ENCODE measurements at places on chromosomes 5 and 9.

DNA sequence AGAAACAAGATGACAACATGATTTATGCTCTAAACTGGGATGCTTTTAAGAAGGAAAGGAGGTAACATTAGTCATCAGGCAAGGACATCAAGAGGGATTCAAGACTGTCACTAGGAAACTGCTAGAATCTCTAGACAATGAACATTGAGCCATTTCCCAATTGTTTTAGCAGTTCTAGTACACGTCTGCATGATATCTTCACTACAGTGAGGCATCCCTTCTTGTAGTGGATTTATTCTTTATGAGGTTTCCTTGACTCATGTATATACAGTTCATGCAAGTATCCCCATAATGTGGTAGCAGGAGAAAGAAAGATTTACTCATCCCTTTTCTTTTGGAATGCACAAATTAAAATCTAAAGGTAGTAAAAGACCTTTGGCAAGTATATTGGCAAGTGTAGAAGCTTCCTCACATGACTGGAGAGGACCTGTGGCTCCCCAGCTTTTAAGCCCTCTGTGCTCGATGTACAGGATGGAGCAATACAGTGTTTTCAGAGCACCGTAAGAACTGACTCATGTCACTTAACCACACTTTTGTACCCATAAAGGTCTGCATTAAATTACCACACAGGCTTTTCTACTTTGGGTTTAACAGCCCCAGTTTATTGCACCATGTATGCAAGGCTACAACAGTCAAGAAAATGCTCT lies 335.9 kb downstream of the SEMA5A start:
- no peak for DNase-seq

DNA sequence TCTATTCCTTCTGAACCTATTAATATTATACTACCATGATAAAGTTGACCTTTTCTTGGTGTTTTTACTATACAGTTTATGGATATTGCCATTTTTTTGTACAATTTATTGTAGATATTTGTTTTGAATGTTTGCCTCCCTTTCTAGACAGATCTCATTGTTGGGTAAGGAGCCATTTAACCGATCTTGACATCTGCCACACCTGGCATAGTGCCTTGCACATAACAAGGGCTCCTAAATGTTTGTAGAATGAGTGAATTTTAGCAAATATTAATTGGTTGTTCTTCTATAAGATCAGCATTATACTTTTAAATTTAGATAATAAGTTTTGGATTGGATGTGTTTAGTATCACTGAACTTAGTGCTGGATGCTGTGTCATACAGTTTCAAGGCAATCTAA lies 175.3 kb downstream of the GDNF start:
- DNase-seq: no peak

DNA sequence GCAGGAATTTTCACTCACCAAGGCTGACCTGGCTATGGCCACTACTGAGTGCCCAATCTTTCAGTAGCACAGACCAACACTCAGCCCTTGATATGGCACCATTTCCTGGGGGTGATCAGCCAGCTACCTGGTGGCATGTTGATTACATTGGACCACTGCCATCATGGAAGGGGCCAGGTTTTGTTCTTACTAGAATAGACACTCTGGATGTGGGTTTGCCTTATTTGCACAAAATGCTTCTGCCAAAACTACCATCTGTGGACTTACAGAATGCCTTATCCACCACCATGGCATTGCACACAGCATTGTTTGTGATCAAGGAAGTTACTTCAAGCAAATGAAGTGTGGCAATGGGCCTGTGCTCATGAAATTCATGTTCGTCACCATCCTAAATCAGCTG lies 69.7 kb upstream of the SH3GL2 start:
- no peak for DNase-seq

DNA sequence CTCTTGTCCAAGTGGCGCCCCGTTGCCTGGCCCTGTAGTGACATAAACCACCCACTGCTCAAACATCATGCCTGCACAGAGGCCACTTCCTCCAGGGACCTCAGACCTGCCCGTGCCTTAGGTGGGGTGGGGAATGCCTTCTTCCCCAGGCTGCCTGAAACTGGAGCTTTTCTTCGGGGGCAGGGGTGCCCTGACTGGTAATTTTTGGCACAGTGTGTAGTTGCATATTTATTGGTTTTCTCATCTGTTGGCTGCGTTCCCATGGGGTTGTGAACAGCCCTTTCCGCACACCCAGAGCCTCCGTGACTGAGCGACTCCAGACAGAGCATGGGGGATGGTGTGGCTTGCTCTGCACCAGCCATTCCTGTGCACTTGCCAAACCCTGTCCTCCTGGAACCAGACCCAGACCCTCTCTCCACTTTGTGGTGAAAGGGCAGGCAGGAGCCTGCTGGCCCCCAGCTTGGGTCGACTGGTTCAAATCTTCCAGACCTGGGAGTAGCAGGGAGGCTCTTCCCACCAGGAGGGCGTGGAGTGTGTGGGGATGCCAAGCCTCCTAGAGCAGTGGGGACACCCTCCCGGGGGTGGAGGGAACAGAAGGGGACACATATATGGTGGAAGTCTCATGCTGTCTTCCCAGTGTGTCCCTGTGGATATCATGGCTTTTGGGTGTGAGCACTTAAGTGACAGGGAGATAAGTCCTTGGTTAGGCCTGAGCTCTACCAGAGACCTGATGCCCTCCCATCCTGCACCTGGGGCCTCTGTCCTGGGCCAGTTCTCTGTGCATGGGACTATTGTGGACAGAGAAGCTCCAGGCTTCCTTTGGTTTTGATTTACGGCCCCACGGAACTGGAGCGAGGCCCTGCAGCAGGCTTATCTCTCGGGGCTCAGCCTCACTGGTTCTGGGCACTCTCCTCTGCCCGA lies 39.6 kb downstream of the WNK2 start:
- DNase-seq: no peak

GRCh38 chr5:113274836-113275414 lies 159.9 kb downstream of the TSSK1B start:
- no peak for DNase-seq

- DNase-seq: no peak
Measured at GRCh38 chr5:21680641-21681040, 1172.5 kb downstream of the CDH12 start.

GRCh38 chr5:141359790-141360426 lies at the start of gene PCDHGB2:
Gene PCDHGB2, plus strand, starts transcription at chr5:141359994. Its CDS starts 142 bp downstream, at chr5:141360136.
- no peak for DNase-seq

- no peak for DNase-seq
Measured at GRCh38 chr5:67141644-67142043, 55.0 kb downstream of the CD180 start.

DNA sequence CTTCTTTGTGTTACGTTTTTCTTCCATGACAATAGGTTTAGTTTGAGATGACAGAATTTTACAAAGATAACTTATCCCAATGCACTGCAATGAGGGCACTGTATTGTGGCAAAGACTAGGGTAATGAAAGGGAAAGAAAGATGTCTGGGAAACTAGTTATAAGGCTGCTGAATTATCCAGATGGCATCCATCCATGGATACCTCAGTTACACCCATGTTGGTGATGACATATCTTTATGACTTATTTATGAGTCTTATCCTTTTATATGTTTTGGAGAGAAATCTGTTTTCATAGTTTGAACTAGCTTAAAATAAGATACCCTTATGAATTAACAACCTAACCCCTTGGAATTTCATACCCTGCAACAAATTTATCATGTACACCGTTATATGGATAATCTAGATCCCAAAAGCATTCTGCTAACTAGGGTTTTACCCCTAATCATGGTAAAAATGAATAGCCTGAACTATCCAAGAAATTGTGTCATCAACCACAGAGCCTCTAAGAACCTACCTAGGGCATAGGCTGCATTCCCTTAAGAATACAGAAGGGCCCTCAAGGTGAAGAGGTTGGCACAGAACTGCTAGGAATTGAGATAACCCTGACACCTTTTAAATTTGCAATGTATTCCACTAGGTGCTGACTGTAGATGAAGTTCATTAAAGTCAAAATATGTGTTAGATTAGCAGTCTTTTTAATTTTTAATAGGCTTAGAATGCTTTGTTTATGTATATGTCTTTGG lies 49.5 kb upstream of the RORB start:
- DNase-seq: no peak

DNA sequence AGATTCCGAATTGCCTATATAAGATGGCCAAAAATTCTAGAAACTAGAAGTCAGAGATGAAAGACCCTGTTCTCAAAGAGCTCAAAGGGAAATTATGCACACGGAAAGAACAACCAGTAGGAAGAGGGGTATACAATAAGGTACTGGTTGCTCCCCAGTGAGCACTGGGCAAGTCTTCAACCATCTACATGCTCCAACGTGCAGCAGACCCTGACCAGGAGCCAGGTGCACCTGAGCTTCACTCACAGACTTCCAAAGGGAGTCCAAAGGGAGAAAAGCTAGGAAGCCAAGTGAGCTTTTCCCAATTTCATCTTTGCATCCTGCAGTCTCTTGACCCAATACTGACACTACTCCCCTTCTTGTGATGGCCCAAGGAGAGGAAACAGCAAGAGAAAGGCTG lies 3.9 kb downstream of the REEP5 start:
- no peak for DNase-seq

GRCh38 chr5:171676286-171676944 lies 109.2 kb upstream of the SMIM23 start:
- DNase-seq: no peak

DNA sequence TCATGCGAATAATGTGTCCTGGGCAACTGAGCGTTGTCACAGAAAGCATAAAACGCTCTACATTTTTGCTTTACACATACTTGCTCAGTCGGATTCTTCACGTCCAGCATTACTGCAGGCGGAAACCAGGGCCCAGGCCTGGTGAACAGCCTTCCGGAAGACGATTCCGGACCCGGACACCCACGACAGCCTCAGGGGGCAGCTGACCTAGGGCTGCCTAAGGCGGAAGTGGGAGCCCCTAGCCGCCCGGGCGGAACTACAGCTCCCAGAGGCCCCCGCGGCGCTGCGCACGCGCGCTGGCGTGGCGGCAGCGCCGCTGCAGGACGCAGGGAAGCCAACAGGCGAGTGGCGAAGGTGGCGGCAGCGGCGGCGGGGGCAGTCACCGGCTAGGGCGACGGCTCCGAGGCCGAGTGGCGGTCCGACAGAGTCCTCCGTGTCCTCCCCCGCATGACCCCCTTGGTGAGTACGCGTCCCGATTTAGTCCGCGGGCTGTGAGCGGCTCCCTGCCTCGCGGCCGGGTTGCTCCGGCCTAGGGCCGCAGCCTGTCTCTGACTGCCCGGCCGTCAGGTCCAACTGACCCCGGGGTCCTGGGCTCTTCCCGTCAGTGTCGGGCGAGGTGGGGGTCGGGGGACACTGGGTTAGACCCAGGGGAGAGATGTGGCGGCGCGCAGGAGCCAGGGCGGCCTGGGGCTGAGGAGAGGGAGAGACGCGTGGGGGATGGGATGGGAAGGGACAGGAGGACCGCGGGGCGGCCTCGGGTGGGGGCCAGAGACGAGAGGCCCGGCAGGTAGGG lies at the start of gene GAPVD1:
Gene GAPVD1 (plus strand): TSS at position 326 of the 793 bp plus-strand sequence. CDS start 37,096 bp downstream, outside the sequence.
- peak; percentile 82 for DNase-seq

GRCh38 chr9:16136961-16137360 lies 584.1 kb downstream of the CCDC171 start:
- no peak for DNase-seq

DNA sequence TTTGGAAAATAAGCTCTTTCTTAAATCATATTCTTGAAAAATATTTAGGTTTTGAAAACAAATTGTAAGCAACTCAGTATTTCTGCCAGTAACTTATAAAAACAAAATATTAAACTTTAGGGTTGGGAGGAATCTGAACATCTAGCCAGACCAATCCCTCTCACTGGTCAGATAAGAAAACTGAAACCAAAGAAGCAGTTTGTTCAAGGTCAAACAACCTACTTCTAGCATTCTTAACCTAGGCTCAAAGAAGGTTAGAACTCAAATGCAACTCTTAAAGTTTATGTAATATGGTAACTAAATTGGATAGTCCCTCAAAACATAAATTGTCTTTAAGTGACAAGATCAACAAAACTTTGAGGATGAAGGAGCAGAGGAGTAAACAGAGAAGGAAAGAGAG lies 374.9 kb upstream of the TNC start:
- DNase-seq: no peak

DNA sequence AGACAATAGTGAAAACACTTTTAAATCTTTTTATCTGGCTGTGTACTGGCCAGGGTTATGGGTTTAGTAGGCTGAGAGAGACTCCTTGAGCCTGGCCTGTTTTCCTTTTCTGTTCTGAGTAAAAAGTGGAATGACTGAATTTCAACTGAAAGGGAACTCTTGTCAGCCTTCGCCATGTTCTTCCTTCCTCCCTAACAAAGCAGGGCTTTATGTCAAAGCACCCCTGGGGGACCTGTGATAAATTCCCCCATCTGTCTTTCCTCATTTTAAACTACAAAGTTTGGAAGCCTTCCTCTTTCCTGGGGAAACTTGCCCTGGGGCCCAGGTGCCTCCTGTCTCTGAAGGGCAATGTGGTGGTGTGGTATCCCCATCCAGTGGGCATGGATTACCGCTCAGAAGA lies 29.7 kb downstream of the LARP1 start:
- no peak for DNase-seq

DNA sequence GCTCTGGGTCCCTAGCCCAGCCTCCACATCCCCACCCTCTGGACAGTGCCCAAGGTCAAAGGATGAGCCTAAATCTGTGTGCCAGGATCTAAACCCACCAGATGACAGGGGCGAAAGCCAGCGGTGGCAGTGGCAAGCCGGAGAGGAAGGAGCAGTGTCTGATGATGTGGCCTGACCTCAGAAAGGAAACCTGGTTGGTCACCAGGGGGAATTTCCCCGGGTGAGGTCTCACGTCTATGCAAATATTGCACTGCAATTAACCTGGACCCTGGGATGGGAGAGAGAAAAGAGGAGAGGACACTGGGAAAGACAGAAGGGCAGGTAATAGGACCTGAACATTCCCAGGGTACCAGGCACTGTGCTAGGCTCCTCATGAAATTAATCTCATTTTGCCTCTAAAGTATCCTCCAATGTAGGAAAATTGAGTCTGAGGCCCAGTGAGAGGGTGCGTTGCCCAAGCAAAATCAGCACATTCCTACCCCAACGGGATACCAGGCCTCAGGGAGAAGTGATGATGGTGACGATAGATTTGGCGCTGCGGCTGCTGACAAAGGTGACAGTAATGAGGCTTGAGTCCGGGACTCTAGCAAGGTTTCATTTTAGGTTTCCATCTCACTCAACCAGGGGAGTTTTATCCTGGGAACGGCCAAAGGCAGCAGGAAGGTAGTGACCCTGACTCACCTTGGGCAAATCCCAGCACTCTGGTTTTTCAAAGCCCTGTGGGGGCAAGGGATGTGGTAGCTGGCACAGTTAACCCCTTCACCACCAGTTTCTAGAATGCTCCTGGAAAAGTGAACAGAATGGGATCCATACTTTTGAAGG lies 13.4 kb upstream of the TNIP1 start:
- DNase-seq: peak; percentile 29

All from activated CD4-positive, alpha-beta T cell treated with anti-CD3 and anti-CD28 coated beads, Interleukin-2, amount 50 U/mL, for 1 hour (primary cell).